GM13976 (cell line): ENCODE measurements at places on chromosomes 3 and 15.

DNA sequence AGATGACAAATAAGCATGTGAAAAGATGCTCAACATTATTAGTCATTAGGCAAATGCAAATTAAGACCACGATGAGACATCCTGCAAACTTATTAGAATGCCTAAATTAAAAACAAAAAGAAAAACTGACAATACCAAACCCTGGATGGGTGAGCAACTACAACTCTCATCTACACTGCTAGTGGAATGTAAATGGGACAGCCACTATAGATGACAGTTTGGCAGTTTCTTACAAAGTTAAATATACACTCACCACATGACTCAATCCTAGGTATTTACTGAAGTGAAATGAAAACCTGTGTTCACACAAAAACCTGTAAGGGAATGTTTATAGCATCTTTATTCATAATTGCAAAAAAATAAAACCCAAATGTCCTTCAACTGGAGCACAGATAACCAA lies 74.7 kb downstream of the NPTN start:
- DNase-seq = no peak

GRCh38 chr3:43343185-43343584 lies 56.8 kb downstream of the SNRK start:
- DNase-seq = no peak

GRCh38 chr15:37122703-37123102 lies 22.4 kb upstream of the MEIS2 start:
- DNase-seq = no peak

DNA sequence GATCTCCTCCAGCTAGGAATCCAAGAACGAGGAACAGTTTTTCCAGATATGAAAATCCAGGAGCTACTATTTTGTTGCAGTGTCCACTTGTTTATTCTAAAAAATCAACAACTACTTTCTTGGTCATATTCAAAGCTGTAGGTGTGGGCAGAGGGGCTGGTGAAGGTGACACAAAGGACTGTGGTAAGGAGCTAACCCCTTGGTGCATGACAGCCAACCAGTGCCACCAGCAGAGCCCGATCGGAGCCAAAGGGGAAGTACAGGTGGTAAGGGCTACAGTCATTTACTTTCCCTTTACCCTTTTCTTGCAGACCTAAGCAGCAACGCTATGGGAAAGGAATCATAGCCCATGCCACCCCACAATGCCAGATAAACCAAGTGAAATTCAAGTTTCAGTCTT lies 30.7 kb downstream of the PLA1A start:
- no peak for DNase-seq

- peak; percentile 62 for DNase-seq
Measured at GRCh38 chr3:79497447-79498111, 270.2 kb downstream of the ROBO1 start.
